ENCODE measurements at places on chromosomes 7 and 10. TPM values are rescaled to one million over a fixed set of nuclear protein-coding genes. Genes with fewer than 3 reads are reported as not detected.

TAS2R5 gene
- total RNA-seq: 0.59 TPM

ERVW-1 gene
- total RNA-seq: not detected

SDK1 gene
- total RNA-seq: 1.6 TPM

SLC16A9 gene
- 0.59 TPM for total RNA-seq

COL13A1 gene
- total RNA-seq: 4.3 TPM

GPR146 gene
- 0.78 TPM for total RNA-seq

FOXP2 gene
- total RNA-seq: 11.8 TPM

SSC4D gene
- 0.39 TPM for total RNA-seq

TSPAN12 gene
- total RNA-seq: 0.37 TPM

NT5C2 gene
- total RNA-seq: 23.5 TPM

CCDC201 gene
- not detected for total RNA-seq
